ENCODE measurements at places on chromosomes 16 and 17.

DNA sequence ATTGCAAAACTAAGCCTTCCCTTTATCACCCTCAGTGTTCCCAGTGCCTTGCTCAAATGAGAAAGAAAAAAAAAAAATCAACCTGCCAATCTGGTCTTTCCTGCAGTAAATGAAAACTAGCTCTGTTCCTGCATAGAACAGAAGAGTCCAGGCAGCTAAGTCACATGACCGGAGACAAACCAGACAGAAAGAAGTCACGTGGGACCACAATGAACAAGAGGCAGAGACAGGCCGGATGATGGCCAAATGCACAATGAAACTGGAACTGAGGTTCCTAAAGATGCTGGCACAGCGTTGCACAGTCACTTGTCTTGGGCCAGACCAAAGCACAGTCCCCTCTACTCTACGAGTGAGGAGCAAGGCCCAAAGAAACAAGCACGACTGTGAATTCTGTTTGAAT lies 172.5 kb downstream of the GRIN2A start:
- DNase-seq: no peak

DNA sequence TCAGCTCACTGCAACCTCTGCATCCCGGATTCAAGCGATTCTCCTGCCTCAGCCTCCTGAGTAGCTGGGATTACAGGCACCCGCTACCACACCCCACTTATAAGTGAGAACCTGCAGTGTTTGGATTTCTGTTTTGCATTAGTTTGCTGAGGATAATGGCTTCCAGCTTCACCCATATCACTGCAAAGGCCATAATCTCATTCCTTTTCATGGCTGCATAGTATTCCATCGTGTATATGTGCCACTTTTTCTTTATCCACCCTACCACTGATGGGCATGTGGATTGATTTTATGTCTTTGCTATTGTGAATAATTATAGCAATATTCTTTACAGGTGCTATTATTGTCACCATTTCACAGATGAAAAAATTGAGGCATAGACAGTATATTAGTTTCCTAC lies 301.0 kb upstream of the MAF start:
- no peak for DNase-seq

GRCh38 chr16:1030473-1030901 lies 42.1 kb upstream of the SSTR5 start:
- no peak for DNase-seq

- DNase-seq: peak; percentile 68
These were observed 10.0 kb downstream of the PITPNC1 start for GRCh38 chr17:67386965-67387551.

GRCh38 chr17:63268827-63269226 lies 177.3 kb downstream of the CYB561 start:
- no peak for DNase-seq

- no peak for DNase-seq
These were observed 41.6 kb upstream of the IRX6 start for GRCh38 chr16:55282441-55282840.

DNA sequence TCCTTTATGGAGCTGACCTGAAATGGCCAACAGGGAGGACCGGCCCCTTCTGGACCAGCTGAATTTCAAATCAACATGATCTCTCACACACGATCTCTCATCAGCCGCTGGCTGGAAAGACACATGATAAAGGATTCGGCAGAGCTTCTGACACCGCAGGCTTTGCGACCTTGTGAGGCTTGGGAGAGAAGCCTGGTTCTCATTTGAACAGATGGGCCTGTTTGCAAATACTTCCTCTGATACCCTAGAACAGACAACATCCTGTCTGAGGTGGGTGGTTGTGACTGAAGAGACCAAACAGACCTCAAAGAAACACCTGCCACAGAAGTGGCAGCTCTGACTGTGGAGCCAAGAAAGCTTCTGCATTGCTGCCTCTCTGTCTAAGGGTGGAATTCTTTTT lies 77.9 kb upstream of the SDK2 start:
- DNase-seq: no peak

- no peak for DNase-seq
These were observed 43.5 kb downstream of the PEMT start for GRCh38 chr17:17548044-17548443.

- no peak for DNase-seq
These were observed 52.6 kb downstream of the PLCG2 start for GRCh38 chr16:81831722-81832126.

DNA sequence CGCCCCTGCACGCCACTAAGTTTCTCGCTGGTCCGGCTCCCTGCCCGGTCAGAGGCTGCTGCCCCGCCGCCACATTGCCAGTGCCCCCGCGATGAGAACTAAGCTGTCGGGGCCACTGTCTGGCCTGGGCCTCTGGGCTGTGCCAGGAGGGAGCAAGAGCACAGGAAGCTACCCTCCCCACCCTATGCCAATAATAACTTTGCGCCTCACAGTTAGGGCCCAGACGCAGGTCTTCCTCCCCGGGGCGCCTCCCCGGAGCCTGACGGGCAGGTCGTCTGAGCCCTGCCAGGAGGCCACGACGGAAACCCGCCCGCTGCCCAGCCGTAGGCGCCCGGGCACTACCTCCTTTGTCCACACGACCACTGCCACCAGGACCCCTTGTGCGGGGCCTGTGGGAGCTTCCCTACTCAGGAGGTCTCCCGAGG lies 1.5 kb downstream of the ZFPM1 start:
- DNase-seq: no peak

GRCh38 chr16:52254746-52255145 lies 292.2 kb downstream of the TOX3 start:
- no peak for DNase-seq

DNA sequence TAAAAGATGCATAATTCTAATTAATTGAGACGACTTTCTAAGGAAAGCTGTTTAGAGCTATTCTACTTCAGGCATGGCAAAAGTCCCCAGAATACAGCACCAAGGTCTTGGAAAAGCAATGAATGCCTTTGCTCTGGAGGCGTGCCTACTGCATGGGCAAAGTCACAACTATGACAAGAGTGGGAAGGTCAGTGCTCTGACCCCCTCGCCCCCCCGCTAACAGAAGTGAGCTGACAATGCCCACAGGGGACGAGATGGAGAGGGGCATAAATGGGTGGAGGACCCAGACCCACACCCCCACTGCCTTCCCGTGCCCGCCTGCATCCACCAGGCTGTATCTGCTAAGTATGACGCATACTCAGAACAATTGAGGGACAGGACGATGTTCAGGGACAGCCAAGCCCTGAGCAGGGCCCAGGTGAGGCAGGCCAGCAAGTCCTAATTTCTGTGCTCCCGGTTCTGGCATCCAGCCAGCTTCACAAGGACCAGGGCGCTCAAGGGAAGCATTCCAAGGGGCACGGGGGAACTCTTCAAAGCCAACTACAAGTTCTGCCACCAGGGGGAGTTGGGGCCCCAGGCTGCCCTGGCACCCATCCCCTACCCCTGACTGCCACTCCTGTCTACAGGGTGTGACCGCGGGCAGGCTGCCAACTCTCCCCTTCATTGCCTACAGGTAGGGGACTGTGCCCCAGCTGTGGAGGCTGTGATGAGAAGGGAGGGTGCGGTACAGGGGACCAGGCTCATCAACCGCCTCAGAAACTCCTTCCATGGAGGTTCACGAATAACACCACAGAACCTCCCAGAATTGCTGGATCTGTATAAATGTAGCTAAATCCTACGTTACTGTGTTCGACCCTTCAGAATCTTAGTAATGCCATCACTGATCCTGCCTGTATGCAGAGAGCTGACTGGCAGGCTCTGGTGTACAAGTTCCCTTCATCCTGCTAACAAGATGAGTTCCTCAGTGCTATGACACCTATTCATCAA lies 20.8 kb downstream of the NPRL3 start:
- DNase-seq: peak; percentile 48

DNA sequence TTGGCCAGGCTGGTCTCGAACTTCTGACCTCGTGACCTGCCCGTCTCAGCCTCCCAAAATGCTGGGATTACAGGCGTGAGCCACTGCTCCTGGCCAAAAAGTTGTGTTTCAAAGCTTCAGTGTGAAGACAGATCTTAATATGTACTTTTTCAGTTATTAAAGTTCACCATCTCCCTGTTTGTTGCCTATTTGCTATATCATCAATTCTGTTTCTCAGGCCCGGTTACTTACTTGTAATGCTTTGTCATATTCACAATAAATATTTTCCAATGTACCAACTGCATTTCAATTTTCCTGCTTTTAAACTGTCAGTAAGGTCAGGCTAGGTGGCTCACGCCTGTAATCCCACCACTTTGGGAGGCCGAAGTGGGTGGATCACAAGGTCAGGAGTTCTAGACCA lies 22.5 kb downstream of the FANCA start:
- DNase-seq: no peak

GRCh38 chr17:8776881-8777280 lies 18.5 kb upstream of the SPDYE4 start:
- DNase-seq: no peak

DNA sequence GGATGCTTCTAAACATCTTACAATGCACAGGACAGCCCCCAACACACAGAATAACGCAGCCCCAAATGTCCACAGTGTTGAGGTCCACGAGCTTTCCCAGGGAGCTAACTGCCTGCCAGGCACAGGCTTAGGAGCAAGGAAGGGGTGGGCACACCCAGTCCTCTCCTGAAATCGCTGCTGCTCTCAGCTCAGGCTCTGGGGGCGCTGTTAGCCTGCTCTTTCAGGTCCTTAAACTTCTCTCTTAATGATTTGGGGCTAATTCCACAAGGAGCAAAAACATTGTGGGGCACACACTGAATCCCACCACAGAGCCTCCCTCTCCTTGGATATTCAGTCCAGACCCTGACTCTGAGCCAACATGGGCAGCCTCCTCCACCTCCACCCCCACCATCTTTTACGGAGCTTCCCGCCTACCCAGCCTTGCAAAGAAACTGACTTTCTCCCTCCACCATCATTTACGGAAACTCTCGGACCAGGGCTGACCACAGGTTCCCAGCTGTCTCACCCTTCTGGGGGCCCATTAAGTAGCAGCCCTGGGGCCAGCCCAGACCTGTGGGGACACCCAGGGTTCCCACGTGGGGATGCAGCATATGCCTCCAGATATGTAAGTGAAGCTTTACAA lies 1.1 kb downstream of the CD300H start:
- peak; percentile 32 for DNase-seq

- DNase-seq: no peak
These were observed 13.7 kb upstream of the SRCIN1 start for GRCh38 chr17:38619451-38619795.

GRCh38 chr17:48605991-48606891 lies 1.5 kb upstream of the HOXB6 start:
- DNase-seq: no peak

DNA sequence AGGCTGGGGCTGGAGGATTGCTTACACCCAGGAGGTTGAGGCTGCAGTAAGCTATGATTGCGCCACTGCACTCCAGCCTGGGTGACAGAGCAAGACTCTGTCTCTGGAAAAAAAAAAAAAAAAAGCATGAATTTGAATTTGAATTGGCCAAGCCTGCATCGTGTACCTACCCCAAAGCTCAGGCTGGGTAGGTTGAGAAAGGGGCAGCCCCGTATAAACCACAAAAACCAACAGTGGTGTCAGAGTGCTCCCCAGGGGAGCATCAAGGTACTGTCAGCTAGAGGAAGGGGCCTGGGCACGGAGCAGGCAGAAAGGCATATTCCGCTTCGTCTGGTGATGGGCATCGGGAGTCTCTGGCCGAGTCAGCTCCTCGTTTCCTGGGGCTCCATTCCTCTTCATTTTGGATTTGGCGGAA lies 40.9 kb downstream of the RAP1GAP2 start:
- DNase-seq: no peak

DNA sequence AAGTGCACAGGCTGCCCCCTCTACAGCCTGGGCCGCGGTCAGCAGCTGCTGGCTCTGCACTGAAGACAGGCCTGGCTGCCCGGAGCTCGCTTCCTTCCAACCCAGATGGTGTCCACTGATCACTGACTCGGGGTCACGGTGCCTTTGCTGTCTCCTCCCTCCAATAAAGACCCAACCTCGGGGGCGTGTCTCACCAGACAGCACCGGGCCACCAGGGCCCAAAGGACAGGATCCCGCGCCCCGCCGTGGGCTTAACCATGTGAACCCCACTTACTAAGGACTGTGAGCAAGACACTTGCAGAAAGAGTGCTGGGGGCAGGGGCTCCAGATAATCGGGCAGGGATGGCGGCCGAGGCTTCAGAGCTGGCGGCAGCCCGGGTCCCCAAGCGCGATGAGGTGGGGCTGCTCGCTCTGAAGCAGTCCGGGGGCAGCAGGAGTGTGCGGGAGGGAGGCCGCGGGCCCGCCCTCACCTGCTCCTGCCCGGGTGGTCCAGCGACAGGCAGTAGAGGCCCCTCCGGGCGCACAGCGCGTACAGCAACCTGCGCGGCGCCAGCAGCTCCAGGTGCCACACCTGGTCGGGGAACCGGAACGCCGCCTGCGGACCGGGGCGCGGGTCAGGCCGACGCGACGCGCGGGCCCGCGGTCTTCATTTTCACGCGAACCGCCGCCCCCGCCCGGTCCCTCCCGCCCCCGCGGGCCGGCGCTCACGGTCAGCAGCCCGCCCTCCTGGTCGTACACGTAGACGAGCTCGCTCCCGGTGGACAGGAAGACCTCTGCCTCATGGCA lies 502 bp downstream of the FAAP100 start:
- DNase-seq: no peak

DNA sequence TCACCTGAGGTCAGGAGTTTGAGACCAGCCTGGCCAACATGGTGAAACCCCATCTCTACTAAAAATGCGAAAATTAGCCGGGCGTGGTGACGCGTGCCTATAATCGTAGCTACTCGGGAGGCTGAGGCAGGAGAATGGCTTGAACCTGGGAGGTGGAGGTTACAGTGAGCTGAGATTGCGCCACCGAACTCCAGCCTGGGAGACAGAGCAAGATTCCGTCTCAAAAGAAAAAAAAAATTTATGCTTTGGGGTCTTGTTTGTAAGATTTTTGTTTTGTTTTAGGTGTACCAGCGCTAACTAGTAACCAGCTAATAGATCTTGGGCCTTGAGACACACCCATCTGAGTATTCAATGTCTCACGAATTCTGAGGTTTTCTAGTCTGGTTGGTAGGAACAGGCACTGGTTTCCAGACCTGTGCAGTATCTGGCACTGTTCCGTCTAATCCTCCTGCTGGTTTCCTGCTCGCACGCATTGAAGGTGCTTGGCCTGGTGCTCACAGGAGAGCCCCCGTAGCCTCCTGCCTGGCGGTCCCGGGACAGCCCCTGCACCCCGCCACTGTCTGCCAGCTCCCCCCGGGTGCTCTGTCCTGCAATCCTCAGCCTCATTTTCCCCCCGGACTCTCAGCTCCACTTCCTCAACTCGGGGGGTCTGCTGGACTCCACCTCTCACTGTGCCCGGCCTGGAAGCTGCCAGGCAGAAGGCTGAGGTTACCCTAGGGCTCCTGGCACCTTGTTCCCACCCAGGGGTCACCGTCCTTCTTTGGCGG lies 10.6 kb upstream of the DUS1L start:
- DNase-seq: no peak

GRCh38 chr16:74909665-74910064 lies 75.3 kb downstream of the WDR59 start:
- DNase-seq: no peak

- no peak for DNase-seq
These were observed 35.0 kb downstream of the NGFR start for GRCh38 chr17:49530118-49530517.

GRCh38 chr17:32588135-32588534 lies 101.3 kb downstream of the CDK5R1 start:
- no peak for DNase-seq

GRCh38 chr16:11325404-11326083 lies 19.7 kb upstream of the RMI2 start:
- DNase-seq: no peak

GRCh38 chr17:40588552-40588951 lies 23.3 kb upstream of the CCR7 start:
- no peak for DNase-seq
